Activated CD4-positive, alpha-beta T cell treated with anti-CD3 and anti-CD28 coated beads for 24 hours (primary cell): ENCODE measurements at places on chromosomes 7 and 10.

DNA sequence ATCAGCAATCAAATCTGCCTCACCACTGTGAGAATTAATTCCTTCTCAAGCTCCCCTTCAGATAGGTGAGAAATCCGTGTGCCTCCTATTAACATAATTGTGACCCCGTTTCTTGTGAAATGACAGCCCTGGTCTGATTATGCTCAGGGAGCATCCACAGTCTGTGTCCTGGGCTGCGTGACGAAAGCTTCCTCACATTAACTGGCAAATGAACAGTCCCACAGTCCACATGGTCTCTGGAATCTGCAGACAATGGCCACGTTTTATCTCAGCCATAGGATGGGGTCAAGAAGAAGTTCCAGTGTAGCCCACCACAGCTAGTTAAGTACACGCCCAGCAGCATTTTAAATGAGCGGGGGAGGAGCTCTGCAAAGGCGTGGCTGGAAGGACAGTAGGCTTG, 229.2 kb downstream of the RPS24 start:
- no peak for DNase-seq

DNA sequence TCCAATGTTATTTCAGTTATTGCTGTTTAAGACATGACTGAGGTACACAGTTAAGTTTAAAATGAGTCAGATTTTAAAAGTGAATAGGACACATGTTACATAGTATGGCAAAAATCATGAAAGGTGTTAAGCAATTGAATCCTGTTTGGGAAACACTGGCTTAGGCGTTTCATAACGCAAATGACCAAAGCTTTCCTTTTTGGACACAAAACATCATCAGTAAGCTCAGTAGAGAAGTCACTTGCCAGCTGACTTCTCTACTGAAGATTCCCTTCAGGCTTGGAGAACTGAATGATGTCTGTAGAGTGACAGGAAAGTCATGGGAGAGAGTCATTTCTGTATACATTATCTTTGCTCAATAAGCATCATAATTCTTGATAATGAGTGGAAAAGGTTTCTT, 64.4 kb upstream of the RSBN1L start:
- no peak for DNase-seq

GRCh38 chr7:12490107-12490688, 80.3 kb upstream of the SCIN start:
- DNase-seq, result no peak

- no peak for DNase-seq
Observed at GRCh38 chr7:90923541-90923997, 327.4 kb downstream of the CDK14 start.

DNA sequence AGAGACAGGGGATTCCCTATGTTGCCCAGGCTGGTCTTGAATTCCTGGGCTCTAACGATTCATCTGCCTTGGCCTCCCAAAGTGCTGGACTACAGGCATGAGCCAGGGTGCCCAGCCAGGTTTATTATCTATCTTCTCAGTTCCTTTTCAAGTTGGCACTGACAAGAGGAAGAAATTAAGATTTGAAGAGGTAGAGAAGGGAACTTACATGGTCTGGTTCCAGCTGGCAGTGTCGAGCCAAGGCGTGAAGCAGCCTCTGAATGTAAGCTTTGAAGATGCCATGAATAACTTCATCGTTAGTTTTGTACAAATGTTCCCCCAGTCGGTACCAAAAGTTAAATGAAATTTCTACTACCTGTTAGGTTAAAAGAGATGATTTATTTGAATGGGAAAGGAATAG, 57.7 kb downstream of the TNPO3 start:
- DNase-seq, result no peak

- no peak for DNase-seq
Observed at GRCh38 chr10:16477757-16478156, 40.9 kb downstream of the PTER start.

DNA sequence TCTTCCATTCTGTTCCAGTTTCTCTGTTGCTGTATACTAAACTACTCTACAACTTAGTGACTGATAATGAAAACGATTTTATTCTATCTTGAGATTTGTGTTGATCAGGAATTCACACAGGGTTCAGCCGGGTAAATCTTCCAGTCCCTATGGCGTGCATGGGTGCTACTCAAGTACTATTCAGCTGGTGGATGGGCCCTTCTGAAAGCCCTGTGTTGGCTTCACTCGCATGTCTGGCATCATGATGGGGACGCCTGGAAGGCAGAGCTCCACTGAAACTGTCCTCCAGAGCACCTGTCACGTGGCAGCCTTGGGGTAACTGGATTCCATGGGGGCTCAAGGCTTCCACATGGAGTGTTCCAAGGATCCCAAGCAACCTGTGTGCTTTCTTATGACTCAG, 86.0 kb upstream of the ZMIZ1 start:
- no peak for DNase-seq

GRCh38 chr7:142185801-142186200, 72.1 kb downstream of the PRSS58 start:
- DNase-seq, result no peak

- no peak for DNase-seq
Observed at GRCh38 chr7:101333912-101334311, 12.3 kb upstream of the IFT22 start.

DNA sequence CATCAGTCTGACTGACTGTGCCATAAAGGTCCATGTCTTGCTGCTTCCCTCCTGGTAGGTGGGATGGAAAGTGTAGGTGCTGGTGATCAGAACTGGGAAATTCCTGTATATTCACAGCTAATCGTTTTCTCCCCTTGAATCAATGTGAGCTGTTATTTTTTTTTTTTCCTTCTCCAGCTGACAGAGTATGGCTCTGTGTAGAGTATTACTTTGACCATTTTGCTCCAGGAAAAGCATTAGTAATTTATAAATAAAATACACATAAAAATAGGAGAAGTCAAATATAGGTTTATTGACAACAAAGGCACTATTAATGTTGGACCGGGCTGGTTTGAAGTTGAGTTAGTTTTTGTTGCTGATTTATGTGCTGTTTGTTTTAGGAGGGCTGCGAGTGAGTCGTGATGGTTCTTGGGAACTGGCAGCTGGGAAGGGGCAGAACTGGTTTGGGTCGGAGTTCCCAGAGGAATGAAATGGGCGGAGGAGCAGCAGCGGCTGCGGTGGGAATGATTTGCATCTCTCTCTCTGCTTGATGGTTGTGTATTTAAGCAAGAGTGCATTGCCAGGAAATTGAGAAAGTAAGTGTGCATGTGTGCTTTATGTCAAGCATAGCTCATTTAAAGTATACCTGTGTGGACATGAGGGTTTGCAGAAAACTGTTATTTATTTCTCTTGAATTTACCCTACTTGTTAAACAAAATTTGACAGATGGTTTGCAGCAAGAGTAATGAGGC, 80.9 kb downstream of the LRMDA start:
- no peak for DNase-seq

- no peak for DNase-seq
Observed at GRCh38 chr10:77180794-77181193, 456.8 kb downstream of the KCNMA1 start.

DNA sequence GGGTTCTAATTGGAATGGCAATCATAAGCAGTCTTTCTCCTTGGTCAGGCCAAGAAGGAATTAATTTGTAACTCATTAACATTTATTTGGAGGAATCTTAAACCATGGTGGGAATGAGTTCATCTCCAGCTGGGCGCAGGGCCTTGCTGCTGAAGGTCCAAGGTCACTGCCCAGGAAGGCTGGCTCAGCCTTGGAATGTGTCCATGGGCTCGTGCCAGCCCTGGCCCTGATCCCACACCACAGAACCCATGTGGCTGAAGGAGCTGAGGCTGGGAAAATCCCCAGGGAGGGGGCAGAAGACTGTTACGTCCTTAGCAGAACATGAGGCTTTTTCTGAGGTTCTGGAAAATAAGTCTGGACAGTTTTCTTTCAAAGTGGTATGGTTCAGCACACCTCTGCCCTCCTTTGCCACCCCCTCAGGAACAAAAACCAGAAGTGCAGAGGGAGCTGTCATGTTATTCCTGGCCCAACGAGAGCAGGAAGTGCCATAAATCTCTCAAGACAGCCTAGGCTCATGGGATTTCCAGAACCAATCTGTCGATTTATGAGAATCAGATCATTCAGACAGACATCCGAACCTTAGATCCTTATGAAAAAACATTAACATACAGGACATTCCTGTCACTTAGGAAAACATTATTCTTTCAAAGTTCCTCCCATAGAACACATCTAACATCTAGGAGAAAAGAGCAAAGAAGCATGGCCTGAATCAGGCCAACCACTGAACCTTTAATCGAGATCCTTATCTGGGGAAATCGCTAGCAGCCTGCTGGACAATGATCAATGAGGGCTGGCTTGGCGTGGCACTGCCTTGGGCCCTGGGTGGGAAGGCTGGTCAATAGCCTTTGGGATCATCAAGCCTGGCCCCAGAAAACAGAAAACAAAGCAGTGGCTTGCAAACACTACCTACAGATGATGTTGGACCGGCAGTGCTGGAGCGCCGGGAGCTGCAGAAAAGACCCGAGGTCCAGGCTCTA, 134.3 kb downstream of the TAX1BP1 start:
- DNase-seq, result no peak

- no peak for DNase-seq
Observed at GRCh38 chr10:15426558-15426957, 55.5 kb upstream of the FAM171A1 start.

DNA sequence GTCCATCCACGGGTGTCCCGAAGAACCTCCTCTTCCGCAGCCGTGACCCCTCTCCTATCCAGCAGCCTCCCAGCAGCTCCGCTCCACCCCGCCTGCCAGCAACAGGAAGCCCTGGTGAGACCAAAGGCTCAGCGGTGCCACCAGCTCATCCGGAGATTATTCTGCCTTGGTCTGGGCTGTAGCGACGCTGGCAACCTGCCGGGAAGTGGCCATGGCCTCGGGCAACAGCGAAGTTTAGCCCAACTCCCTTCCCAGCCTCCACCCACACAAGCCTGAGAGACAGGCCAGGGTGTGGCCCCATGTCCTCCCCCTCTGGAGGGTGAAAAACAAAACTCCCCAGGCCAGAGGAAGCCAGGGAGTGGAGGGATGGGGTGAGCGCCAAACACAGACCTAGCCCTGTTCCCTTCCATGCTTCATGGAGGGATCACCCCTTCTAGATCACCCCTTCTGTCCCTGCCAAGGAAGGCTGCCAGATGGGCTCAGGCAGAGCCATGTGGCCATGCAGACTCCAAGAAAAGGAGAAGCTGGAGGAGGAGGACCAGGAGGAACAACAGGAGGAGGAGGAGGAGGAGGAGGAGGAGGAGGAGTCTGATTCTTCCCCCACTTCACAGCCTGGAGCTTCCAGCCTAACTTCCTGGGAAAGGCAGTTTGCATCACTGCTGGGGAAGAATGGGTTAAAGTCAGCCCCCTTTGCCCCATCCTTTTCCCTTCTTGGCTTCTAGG, 918 bp downstream of the CALHM2 start:
- DNase-seq, result peak; percentile 19

GRCh38 chr7:20144801-20145200, 72.4 kb downstream of the MACC1 start:
- no peak for DNase-seq
